ENCODE measurements at places on chromosomes 6 and 20.
A peak's percentile ranks its signal among the peaks of the same experiment; 100 is the strongest.

DNA sequence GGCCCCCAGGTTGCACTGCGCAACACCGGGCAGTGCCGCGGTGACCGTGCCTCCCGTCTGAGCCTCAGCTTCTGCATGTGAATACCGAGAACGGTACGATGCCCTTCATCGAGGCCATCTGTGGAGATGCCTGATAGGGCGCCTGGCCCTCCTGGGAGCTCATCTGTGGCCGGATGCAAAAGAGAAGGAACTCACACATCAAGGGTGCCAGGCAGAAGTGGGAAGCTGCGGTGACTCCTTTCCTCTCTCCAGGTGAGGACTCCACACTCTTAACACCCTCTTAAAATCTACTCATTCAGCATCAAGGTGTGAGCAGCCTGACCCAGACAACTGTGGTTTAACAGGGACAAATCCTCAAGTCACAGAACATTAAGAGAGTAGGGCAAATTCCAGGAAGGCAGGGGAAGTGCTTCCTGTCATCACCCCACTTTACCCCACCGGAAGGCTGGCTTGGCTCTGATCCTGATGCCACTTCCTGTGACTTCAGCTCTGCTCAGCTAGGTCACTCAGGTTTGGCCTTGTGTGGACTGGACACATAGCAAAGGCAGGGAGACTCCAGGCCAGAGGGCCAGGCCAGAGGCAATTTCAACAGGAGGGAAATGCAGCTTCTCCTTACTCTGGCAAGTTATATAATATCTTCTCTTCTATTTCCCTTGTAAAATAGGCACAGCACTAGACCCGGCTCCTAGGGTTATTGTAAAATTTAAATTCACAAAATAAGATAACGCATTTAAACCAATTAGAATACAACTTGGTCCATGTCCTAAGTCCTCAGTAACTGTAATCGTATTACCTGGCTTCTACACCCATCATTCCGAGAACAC, 69.4 kb downstream of the CPNE5 start:
- DNase-seq = no peak

- no peak for DNase-seq
Measured at GRCh38 chr20:24772667-24773066, 176.4 kb upstream of the CST7 start.

GRCh38 chr20:59984541-59984940, 26.3 kb downstream of the CDH26 start:
- no peak for DNase-seq

DNA sequence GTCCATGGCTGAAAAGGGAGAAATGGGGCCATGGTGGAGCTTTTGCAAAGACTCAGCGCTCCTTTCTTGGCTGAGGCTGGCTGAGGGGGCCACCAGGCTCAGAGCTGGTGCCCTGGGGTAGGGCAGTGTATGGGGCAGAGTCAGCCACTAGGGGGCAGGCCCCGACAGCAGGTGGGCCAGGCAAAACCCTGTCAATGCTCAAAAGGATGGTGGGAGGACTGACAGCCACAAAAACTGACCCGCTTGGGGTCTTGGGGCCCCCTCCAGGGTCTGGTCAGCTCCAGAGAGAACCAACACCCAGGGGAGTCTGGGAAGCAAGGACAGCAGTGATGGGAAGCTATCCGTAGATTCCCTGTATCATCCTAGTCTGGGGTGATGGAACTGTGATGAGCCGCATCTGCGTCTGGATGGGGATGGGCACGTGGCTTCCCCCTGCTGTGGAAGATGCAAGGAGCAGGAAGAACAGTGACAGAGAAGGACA, 306.9 kb downstream of the DHX35 start:
- DNase-seq = peak; percentile 35

DNA sequence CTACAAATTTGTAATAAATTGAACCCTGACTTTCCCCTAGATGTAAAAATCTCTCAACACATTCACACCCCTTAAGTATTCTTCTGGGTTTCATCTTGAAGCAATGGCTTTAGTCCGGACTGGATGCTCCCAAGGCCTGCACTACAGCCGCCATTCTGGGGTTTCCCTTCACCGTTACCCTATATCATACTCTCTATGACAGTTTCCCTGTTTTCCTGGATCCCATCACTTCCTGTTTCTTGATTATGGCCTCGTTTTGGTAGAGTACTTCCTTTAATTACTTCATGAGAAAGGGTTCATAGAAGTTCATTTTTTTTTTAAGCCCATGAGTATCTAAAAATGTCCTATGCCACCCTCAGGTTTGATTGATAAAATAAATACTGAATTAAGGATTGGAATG, 11.7 kb downstream of the FIG4 start:
- DNase-seq = no peak

DNA sequence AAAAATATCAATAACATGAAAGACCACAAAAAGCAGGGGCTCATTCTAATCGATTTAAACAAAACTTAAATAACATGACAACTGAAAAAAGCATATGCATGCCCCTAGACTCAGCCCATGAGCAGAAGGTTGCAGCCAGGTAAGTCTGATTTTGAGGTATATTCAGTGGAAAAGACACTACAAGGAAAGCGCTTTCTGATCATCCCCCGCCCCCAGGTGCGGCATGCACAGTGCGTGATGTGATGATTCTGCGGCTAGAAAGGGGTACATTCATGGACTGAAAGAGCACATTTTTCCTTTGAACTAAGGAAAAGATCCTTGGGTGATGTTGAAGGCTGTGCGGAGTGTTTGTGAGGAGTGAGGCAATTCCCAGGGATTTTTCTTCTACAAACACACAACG, 16.9 kb upstream of the FOXC1 start:
- DNase-seq = no peak

DNA sequence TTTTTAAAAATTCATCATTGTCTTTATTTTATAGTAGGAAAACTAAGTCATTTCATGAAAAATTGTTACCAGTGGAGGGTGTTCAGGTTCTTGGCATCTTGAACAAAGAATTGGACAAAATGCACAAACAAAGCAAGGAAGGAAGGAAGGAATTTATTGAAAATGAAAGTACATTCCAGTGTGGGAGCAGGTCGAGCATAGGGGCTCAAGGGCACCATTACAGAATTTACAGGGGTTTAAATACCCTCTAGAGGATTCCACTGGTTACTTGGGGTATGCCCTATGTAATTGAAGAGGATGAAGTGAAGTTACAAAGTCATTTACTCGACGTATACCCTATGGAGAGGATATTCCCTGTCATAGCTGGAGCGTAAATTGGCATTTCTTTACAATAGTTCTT, 37.4 kb upstream of the HDAC2 start:
- no peak for DNase-seq

DNA sequence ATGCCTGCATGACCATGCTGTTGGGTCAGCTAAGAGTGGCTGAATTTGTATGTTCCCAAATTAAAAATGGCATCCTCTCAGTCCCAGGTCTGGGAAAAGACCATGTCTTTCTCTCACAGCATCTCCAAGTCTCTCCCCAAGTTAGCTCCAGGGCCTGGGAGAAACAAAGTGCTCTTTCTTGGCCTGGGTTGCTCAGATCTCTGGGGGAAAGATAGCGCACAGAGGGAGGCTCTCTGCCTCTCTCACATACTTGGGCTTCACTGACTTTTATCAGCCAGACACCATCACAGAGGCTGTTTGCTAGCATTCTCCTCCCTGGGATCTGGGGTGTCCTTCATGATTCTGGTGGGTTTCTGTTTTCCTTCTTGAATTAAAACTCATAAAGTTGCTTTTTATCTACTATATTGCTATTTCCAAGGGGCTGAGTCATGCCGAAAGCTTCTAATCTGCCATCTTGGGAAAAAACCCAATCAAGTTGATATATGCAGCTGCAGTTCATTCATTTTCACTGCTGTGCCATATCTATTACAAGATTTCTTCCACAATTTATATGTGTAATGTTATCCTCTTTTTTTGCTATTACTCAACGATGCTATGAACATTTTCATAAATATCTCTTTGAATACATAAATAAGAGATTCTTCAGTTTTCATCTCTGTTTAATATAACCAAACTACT, 190.2 kb downstream of the MOXD1 start:
- no peak for DNase-seq

GRCh38 chr20:20188647-20189046, 136.3 kb downstream of the CFAP61 start:
- DNase-seq = no peak

DNA sequence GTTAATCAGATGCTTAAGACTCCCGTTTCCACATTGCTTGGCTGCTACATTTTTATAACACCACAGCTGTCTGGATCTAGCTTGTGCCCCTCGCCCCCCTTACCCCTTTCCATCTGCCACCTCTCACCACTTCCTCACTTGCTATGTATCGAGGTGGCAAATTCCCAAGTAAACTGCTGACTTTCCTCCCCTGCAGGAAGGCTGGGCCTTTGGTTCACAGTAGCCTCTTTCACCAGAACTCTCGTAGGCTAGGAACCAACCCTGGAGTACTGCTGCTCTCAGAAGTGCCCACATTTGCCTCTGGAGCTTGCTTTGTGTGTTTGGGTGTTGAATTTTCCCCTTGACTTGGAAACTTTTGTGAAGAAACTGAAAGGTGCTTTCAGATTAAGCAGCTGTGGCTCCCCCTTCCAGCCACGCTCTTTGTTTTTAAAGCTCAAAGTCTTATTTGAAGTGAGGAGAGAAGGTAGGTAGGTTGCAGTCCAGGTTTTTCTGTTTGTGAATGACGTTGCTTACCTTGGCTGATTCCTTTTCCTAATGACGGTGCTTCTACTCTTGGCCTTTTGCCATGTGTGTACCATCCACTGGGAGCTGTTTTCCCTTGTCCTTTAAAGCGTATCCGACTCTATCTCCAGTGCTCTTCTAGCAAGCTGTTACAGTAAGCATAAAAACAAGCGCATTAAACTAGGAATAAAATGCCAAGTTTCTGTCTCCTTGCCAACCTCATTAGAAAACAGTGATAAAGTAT, 90.4 kb downstream of the CARMIL1 start:
- DNase-seq = peak; percentile 31

- DNase-seq = no peak
Measured at GRCh38 chr6:13431059-13431656, 56.2 kb downstream of the GFOD1 start.

- DNase-seq = no peak
Measured at GRCh38 chr6:126156973-126157372, 170.6 kb downstream of the TRMT11 start.

DNA sequence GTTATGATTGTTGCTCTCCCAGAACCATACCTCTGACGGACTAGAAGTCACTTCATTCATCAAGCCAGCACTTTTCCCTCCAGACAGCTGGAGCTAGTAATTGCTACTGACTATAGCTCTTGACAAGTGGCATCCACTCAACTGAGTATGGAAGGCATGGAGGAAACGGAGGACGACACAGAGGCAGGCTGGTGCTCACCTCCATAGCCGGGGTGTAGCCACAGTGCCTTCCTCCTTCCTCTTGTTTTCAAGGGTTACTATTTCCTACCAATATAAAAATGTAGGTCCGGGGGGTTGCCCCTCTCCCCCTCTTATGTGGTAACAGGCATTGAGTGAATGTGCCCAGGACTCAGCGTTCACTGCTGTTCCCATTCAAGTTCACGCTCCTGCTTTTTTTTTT, 23.5 kb upstream of the FOXC1 start:
- DNase-seq = no peak

- no peak for DNase-seq
Measured at GRCh38 chr6:113635222-113635986, 221.7 kb upstream of the MARCKS start.

DNA sequence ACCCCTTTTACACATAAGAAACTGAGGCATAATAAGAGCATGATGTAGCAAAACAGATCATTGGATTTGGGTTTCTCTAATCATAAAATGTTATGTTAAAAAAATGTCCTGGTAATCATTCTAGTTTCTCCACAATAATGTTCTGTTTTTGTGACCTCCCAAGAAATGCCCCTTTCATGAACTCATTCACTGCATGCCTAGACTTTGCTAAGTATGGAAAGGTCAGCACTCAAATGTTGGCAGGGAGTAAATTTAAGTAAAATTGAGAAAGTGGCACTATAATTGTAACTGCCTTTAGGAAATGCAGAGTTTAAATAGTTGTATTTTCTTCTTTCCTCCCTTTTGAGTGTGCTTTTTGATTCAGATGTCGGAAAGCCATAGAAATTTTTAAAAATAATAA, 48.5 kb upstream of the ID4 start:
- DNase-seq = no peak

Data from globus pallidus (tissue), 1 donor.